Jurkat, Clone E6-1 (cell line): ENCODE measurements at places on chromosomes 3 and 15.

DNA sequence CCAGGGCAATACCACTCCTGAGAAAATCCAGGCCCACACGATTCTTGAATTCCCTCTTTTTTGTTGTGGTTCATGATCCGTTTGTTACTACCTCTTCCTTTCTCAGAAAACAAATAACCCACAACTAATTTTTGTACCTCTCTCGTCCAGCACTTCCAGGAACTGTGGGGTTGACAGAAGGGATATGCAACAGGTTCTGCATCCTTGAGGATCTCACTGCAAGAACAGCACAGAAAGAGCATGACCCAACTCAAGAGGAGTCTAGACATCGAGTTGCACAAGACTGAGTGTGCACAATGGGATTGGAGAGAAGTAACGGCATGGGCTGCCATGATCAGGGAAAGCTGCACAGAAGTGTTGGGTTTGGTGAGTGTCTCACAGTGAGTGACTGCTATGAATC, 533.3 kb downstream of the SOX2 start:
- DNase-seq, result no peak

GRCh38 chr3:194941360-194941955, 255.8 kb downstream of the FAM43A start:
- DNase-seq, result no peak

- no peak for DNase-seq
These were observed 119.9 kb downstream of the CADPS start for GRCh38 chr3:62755285-62755684.

DNA sequence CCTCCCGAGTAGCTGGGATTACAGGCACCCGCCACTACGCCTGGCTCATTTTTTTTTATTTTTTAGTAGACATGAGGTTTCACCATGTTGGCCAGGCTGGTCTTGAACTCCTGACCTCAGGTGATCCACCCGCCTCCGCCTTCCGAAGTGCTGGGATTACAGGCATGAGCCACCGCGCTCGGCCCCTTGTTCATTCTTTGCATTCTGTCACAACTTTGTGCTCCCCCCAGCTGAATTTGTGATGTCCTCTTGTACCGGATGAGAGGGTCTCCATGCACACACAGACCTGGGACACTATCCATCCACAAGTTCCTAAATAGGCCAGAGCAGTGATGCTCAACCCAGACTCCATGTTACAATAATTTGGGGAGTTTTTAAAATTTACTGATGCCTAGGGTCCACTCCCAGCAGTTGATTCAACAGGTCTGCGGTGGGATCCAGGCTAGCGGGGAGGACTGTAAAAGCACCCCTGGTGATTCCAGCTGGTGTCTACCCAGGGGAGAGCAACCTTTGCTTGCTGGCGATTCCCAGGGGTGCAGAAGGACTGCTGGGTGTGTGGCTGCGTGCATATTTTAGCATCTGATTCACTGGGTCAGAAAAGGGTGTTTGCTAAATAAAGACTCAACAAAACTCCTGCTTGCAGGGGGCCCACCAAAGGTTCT, 1.0 kb downstream of the RASSF1 start:
- no peak for DNase-seq

DNA sequence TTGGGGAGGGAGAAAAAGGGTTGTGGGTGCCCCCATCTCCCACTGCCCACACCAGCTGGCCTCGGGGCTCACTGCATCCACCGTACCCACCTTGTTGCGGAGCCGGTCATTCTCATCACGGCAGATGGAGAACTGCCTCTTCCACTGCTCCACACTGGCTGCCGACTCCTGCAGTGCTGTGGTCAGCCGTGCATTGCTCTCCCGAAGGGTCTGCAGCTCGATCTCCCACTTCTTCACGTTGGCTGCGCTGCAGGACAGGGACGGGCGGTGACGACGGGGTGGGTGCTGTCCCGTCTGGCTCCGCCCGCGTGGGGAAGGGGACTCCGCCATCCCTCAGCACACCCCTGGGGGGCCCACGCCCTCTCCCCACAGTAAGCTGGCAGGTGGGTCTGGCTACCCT, 45.1 kb downstream of the WHAMM start:
- no peak for DNase-seq
